ENCODE measurements at places on chromosomes 6 and 20.

GRCh38 chr6:144997996-144998395 is 712.9 kb downstream of the UTRN start:
- H3K4me3 ChIP-seq, result no peak overlapping the region
- no peaks in the 10 kb centered on the region for H3K4me1 ChIP-seq
- H3K27ac ChIP-seq, result no peak overlapping the region
- no peaks in the 10 kb centered on the region for H3K36me3 ChIP-seq

- H3K27ac ChIP-seq, result no peak overlapping the region
- no peak overlapping the region for H3K4me3 ChIP-seq
- H3K27me3 ChIP-seq, result no peaks in the 10 kb centered on the region
- H3K36me3 ChIP-seq, result no peaks in the 10 kb centered on the region
- no peaks in the 10 kb centered on the region for H3K4me1 ChIP-seq
Observed at GRCh38 chr6:7921046-7921445, 10.5 kb upstream of the TXNDC5 start.

DNA sequence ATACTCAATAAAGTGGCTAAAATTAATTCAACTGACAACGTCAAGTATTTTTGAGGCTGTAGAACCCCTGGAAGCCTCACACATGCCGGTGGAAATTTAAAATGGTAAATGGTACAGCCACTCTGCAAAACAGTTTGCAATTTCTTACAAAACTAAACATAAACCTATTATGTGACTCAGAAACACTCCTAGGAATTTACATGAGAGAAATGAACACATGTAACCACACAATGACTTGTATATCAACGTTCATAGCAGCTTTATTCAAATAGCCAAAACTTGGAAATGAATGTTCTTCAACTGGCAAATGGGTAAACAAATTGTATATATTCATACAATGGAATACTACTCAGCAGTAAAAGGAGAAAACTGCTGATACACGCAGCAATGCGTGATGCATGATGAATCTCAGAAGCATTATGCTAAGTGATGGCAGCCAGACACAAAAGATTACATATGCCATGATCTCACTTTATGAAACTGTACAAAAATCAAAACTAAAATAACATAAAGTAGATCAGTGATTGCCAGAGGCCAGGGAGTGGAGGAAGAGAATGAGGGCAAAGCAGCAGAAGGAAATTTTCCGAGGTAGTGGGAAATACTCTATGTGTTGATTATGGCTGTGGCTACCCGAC is 112.5 kb downstream of the FAM50B start:
- H3K4me3 ChIP-seq, result no peak overlapping the region
- H3K27me3 ChIP-seq, result no peaks in the 10 kb centered on the region
- DNase-seq, result no peak
- no peaks in the 10 kb centered on the region for H3K4me1 ChIP-seq

- H3K4me1 ChIP-seq, result no peaks in the 10 kb centered on the region
- no peaks in the 10 kb centered on the region for H3K36me3 ChIP-seq
- no peak overlapping the region for H3K27ac ChIP-seq
- H3K4me3 ChIP-seq, result no peak overlapping the region
- no peaks in the 10 kb centered on the region for H3K27me3 ChIP-seq
- DNase-seq, result no peak
Observed at GRCh38 chr6:56709650-56710049, 67.0 kb upstream of the DST start.

DNA sequence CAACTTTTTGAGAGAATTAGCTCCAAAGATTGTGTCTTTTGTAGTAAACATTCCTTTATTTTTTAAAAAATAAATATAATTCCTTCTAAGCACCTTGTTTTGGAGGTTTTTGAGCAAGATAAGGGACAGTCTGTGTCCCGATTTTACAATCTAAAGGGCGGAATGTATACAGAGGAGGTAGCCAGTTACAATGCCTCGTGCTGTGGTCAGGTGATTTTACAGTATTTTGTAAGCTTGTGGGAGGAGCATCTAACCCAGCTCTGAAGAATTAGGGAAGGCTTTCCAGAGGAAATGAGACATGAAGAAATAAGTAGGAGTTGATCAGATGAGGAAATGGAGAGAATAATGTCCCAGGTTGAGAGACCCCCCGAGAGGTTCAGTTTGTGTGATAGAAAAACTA is 1.3 kb downstream of the HINT3 start:
- H3K27me3 ChIP-seq, result no peaks in the 10 kb centered on the region
- H3K4me1 ChIP-seq, result peaks cover 16% of the 10 kb centered on the region
- no peak overlapping the region for H3K27ac ChIP-seq
- H3K36me3 ChIP-seq, result no peaks in the 10 kb centered on the region
- DNase-seq, result no peak

DNA sequence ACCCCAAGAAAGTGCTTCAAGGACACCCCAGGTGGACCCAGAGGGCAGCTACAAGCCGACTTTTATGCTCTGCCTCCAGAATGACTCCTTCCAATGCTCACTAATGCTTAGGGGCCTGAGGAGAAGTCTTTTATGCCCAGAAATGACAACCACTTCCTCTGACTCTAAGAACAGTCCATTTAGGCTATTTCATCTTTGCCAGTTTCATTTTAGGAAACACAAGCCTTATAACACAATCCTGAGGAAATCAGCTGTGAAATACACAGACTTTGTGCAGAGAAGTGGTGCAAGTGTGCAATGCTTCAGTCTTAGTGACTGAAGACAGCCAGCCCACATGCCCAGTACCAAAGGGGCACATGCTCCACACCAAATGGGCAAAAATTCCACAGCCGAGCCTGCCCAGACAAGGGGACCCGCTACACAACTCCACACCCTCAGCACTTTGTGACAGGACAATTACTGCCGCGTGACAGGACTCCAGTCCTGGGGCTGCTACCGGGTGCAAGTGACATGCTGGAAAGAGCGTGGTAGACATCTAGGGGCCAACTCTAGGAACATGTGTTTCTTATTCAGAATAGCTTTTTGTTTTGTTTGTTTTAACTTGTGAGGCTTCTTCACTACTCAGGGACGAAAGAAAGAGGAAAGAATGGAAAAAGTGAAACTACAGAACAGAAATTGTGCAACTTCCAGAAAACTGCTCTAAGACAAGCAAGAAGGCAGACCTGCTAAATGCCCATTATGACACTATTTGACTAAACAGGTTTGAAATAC is 28.2 kb upstream of the PLAGL1 start:
- no peaks in the 10 kb centered on the region for H3K36me3 ChIP-seq
- no peak for DNase-seq
- no peaks in the 10 kb centered on the region for H3K27me3 ChIP-seq
- H3K4me3 ChIP-seq, result no peak overlapping the region

- H3K36me3 ChIP-seq, result peaks cover 24% of the 10 kb centered on the region
- peak overlapping the region; percentile 90 for H3K27ac ChIP-seq
- peak; percentile 74 for DNase-seq
- peaks cover 8% of the 10 kb centered on the region for H3K4me1 ChIP-seq
- H3K27me3 ChIP-seq, result no peaks in the 10 kb centered on the region
Observed at GRCh38 chr6:30720738-30721197, 616 bp downstream of the TUBB start.

DNA sequence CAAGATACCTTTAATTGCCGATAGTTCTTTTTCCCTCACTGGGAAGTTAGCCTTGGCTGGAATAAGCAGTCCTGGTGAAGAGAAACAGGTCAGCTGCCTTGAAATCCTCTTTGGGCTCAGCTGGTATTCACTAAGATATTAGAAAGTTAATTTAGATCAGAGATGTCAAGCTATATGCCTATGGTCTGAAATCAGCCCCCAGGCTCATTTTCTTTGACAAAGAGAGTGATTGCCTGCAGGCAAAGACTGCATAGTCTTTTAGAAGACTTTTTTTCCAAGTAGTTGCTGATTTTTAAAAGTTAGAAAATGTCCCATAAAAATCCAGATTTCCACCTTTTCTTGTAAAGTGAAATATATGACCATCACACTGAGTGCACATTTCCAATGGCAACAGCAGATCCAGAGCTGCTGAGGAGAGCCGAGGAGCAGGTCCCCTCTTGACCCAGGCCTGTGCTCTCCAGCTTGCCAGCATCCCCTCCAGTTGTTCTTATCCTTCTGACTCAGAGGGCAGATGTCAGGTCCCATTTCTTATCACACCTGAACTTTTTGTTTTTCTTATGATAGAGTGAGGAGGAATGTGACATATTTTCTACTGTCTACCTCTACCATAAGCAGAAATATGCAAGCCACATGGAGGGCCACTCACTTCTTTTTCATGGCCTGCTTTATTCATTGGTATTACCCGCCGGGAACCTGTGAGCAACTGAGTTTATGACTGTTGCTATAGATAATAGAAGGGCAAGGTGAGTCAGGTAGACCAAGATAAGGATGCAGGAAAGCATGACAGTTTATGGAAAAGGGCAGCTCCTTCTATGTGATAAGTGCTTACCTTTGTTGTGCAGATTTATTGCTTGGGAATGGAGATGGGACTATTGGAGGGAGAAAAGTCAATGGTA is 17.6 kb upstream of the L3MBTL3 start:
- no peak for DNase-seq
- no peaks in the 10 kb centered on the region for H3K27me3 ChIP-seq
- H3K36me3 ChIP-seq, result no peaks in the 10 kb centered on the region
- no peaks in the 10 kb centered on the region for H3K4me1 ChIP-seq

DNA sequence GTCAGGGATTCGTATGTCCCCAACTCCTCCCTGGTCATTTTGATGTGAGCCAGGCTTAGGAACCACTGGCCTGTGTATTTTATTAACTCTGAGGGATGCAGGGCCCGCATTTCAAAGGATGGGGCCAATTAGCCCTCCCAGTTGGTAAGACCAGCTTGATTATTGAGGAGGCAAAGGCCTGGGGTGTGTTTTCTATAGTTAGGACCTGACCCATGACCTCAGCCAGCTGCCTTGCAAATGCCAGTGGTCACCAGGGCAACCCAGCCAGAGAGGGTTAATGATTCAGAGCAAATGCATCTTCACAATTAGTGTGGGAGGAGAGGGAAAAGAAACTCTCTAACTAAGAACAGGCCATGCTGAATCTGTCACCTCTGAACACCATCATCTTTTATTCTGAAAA is 835.4 kb downstream of the MAFB start:
- no peak for DNase-seq
- no peaks in the 10 kb centered on the region for H3K27me3 ChIP-seq
- no peak overlapping the region for H3K4me3 ChIP-seq

DNA sequence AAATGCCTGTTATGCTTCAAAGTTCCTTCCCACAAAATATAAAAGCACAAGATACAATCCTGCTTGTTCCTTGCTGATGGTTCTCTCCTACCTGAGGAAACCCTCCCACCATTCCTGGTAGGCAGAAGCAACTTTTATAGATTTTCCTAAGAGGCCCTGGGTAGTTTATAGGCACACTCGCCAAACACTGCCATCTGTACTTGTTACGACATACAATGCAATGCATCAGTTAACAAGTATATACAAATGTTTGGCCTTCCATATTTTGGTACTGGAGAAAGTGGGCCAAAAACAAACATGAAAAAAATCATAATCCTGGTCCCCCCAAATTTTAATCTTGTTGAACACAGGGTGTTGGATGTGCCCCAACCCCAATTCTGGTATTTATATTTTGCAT is 16.6 kb downstream of the MCM9 start:
- no peak overlapping the region for H3K4me3 ChIP-seq
- no peak overlapping the region for H3K27ac ChIP-seq
- DNase-seq, result no peak
- H3K4me1 ChIP-seq, result no peaks in the 10 kb centered on the region
- H3K36me3 ChIP-seq, result no peaks in the 10 kb centered on the region

- no peak overlapping the region for H3K4me3 ChIP-seq
- no peak for DNase-seq
- H3K36me3 ChIP-seq, result no peaks in the 10 kb centered on the region
- no peaks in the 10 kb centered on the region for H3K4me1 ChIP-seq
Observed at GRCh38 chr6:88538130-88538706, 372.1 kb upstream of the CNR1 start.

All from pancreas (tissue), 10 donors.